ENCODE measurements at places on chromosomes 2 and 18.

- no peak for DNase-seq
These were observed 533.0 kb downstream of the PLCL1 start for GRCh38 chr2:198337368-198337767.

DNA sequence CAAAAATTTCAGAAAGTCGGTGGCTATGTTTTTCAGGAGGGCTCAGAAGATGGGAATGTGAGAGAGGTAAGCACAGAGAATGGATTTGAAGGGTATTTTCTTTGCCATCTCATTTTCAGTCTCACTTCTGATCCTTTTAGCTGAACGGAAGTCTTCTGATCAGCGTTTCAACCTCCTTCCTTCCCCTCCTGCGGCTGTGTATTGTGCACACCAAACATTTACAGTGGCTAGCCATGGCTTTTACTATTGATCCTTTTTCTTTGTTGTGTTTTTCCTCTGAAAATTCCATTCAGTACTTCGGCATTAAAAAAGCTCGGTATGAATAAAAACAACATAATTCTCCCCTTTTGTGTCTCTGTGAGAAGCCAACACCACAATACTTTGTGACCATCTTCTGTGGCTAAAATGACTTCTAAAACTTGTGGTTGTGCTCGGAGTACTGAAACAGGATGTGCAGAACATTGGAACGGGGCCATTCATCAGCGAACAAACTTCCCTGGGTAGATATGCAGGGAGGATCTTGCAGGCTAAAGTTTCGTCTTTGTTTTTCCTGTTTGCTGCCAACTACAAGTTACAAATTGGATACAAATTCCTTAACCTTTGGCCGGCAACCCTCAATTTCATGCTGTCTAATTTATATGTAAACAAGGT, 260.8 kb upstream of the FAM98A start:
- no peak for DNase-seq

DNA sequence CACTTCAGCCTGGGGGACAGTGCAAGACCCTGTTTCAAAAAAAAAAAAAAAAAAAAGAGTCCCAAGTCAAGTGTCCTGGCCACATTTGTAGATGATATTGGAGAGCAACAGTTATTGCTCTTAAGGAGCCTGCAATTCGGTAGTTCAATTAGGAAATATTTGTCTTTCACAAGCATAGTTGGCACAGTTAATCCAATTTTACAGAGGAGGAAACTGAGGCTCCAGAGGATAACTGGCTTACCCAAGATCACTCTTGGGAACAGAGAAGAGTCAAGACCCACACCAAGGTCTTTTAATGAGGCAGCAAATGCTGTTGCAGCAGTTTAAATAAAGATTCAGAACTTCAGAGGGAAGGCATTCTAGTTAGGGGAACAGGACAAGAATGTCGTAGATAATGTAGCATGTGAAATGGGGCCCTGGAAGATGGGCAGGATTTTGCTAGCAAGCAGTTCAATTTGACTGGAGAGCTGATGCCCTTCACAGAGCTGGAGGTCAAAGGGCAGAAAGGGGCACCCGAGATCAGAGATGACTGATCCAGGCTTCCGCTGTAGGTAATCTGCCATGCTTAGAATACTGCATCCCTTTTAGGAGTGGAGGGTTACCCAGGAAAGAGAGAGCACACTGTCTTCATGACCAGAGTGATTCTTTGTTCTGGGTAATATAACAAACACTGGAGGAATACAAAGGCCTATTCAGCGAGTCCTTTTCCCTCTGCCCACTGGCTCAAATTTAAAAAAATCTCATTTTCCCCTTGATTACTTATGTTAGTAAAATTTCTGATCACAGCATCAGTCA, 3.0 kb downstream of the NPC1 start:
- no peak for DNase-seq

DNA sequence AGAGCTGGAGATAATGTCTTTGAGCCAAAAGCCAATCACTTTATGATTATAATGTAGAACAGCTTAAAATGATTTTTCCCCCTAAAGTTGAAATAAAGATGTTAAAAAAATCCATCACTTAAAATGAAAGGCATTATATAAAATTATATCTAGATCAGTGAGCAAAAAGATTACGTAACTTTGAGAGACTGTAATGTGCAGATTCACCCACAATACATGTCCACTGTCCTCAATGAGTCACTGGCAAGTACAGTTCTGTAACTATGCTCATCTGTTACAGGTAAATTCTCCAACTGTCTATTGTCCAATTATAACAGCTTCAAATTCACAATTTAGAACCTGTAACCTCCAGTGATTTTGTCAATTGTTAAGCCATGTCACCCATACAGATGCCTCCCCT, 19.0 kb downstream of the FAM161A start:
- no peak for DNase-seq

DNA sequence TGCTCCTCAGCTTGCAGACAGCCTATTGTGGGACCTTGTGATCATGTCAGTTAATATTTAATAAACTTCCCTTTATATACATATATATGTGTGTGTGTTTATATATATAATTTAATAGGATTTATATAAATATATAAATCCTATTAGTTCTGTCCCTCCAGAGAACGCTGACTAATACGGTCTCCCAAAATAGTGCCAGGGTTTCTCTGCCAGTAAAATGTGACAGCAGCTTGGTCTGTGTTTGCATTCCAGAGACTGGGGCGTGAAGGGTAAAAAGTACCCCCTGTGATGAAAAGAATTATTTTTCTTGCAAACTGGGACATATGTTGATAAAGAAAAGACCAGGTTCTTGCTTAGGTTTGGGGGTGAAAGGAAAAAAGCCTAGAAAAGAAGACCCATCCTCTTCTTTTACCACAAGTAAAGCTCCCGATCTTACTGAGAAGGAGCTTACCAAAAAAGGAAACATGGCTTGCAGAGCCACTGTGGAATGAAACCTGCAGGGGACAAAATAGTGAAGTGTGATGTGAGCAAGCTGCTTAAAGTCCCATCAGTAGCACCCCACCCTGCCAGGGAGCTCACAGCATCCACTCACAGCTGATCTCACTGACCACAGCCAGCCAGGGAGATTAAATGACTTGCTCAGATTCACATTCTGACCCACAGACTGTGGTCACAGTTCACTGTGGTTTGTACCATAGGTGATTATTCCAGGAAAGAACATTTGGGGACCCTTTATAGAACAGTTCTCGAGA, 110.9 kb upstream of the RMP24 start:
- DNase-seq = peak; percentile 14

- DNase-seq = no peak
These were observed at the start of gene CDKL4 for GRCh38 chr2:39243469-39244123. TSS of gene CDKL4 (minus strand) at chr2:39243970.

- DNase-seq = no peak
These were observed 6.2 kb downstream of the ODC1 start for GRCh38 chr2:10441948-10442347.
